T-helper 17 cell (primary cell): ENCODE measurements at places on chromosomes 7 and 10. TPM values are rescaled to one million over a fixed set of nuclear protein-coding genes. Genes with fewer than 3 reads are reported as not detected.
A peak's percentile ranks its signal among the peaks of the same experiment; 100 is the strongest.

GRCh38 chr7:130823060-130823459 is 89.1 kb upstream of the KLF14 start:
- H3K27ac ChIP-seq, result no peak overlapping the region
- H3K27me3 ChIP-seq, result peaks cover 13% of the 10 kb centered on the region

Gene FEZF1
- not detected for total RNA-seq

- H3K4me3 ChIP-seq, result no peak overlapping the region
- no peaks in the 10 kb centered on the region for H3K4me1 ChIP-seq
- peaks cover 55% of the 10 kb centered on the region for H3K27me3 ChIP-seq
- no peaks in the 10 kb centered on the region for H3K36me3 ChIP-seq
- H3K27ac ChIP-seq, result no peak overlapping the region
- no peak for DNase-seq
These were observed 54.9 kb downstream of the MET start for GRCh38 chr7:116726713-116727431.

DNA sequence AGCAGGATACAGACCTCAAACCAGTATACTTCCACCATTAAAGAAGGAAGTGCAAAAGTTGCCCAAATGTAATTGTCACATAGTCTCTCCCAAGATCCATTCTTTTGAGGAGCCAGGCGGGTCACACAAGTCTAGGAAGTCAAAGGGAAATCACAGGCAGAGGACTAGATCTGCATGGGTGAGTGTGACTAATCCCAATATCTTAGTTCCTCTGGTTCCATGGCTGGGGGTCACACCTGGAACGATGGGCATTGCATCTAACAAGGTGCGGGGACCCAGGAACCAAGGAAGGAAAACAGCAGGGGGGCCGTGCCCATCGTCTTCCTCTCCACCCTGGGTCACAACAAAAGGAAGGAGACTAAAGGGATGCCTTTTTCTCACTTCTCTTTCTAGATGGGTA is 1138.8 kb downstream of the XPNPEP1 start:
- no peak for DNase-seq
- H3K27me3 ChIP-seq, result no peaks in the 10 kb centered on the region
- no peaks in the 10 kb centered on the region for H3K4me1 ChIP-seq
- no peak overlapping the region for H3K4me3 ChIP-seq

DNA sequence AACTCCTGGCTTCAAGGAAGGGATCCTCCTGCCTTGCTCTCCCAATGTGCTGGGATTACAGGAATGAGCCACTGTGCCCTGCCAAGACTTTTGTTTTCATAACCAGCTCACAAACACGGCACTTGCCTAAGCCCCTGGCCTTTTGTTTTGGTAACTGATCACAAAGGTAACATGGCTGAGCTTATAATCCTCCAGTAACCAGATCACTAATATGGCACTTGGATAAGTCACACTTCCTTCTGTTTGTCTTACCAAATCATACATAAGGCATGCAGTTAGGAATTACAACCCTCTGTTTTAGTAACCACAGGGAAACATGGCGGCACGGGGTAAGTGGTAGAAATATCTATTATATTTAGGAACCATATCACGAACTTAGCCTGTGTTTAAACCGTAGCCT is 577.1 kb downstream of the CALN1 start:
- no peaks in the 10 kb centered on the region for H3K27me3 ChIP-seq
- no peaks in the 10 kb centered on the region for H3K36me3 ChIP-seq
- no peak overlapping the region for H3K4me3 ChIP-seq
- H3K27ac ChIP-seq, result no peak overlapping the region
- no peaks in the 10 kb centered on the region for H3K4me1 ChIP-seq

Gene MUC12
- 1.1 TPM for total RNA-seq

GRCh38 chr7:2019711-2020511 is 212.8 kb downstream of the MAD1L1 start:
- H3K4me3 ChIP-seq, result peak overlapping the region; percentile 69
- no peaks in the 10 kb centered on the region for H3K27me3 ChIP-seq
- H3K36me3 ChIP-seq, result no peaks in the 10 kb centered on the region
- H3K27ac ChIP-seq, result peak overlapping the region; percentile 39
- peak; percentile 24 for DNase-seq

DNA sequence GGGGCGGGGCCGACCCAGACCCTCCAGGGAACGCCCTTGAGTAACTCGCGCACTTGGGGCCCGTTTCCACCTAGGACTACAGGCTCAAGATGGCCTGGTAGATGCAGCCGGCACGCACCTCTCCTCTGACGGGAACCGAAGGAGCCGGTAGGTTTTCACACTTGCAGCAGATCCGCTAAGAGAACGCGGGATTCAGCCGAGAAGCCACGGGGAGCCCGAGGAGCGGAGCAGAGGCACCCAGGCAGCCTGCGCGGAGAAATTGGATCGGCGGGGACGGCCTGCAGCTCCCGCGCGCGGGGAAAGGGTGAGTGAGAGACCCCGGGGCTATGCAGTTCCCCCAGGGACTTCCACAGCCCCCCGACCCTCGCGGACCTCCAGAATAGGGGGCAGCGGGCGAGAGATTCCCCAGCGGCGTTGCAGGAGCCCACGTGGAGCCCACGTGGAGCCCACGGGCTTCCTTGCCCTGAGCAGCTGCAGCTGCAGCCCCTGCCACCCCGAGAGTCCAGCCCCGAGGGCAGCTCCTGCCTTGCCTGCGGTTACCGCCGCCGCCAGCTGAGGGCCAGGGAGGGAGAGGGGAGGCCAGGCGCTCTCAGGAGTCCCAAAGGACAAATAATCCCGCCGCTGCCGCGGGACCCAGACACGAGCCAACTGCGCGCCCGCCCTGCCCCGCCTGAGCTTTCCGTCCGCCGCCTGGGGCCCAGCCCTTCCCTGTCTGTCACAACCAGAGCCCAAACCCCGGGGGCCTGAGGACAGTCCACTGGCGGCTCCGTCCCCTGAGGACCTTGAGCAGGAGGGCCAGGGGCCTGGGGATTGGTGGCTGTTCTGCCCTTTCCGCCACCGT is 13.1 kb downstream of the IFT22 start:
- no peak for DNase-seq
- no peak overlapping the region for H3K27ac ChIP-seq
- H3K36me3 ChIP-seq, result peaks cover 3% of the 10 kb centered on the region
- peaks cover 3% of the 10 kb centered on the region for H3K4me1 ChIP-seq
- H3K4me3 ChIP-seq, result peak overlapping the region; percentile 91
- peaks cover 36% of the 10 kb centered on the region for H3K27me3 ChIP-seq

Gene SMKR1
- 0.77 TPM for total RNA-seq

Gene ZNF804B
- not detected for total RNA-seq

Gene TAF6
- total RNA-seq, result 45.3 TPM

Gene SPDYE2
- total RNA-seq, result 0.21 TPM

DNA sequence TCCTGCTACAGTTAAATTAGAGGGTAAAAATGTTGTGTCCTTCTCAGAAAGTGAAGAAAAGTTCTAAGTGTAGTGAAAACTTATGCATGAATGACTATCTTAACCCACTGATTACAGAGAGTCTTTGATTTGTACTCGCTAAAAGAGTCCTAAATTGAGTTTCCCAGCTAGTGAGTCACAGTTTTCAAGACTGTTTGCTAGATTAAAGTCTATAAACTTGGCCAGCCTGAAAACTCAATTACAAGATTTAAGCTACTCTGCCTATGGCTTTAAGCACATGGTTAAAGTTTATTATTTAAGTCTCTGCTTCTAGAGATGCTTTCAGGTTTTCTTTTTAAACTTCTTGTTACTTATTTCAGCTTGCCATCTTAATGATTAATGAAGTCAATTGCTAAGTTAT is 44.4 kb downstream of the MRPS24 start:
- no peak overlapping the region for H3K4me3 ChIP-seq
- peaks cover 79% of the 10 kb centered on the region for H3K27me3 ChIP-seq
- DNase-seq, result no peak
- peaks cover 2% of the 10 kb centered on the region for H3K36me3 ChIP-seq
- H3K27ac ChIP-seq, result no peak overlapping the region
- H3K4me1 ChIP-seq, result no peaks in the 10 kb centered on the region

GRCh38 chr10:60732198-60732806 is 46.0 kb upstream of the CDK1 start:
- H3K36me3 ChIP-seq, result peaks cover 5% of the 10 kb centered on the region
- H3K27ac ChIP-seq, result peak overlapping the region; percentile 99
- H3K4me1 ChIP-seq, result peaks cover 37% of the 10 kb centered on the region
- peak overlapping the region; percentile 98 for H3K4me3 ChIP-seq

Gene LUC7L2
- total RNA-seq, result 187 TPM

Gene CWF19L1
- 52.1 TPM for total RNA-seq

Gene CPA5
- total RNA-seq, result 2.5 TPM

DNA sequence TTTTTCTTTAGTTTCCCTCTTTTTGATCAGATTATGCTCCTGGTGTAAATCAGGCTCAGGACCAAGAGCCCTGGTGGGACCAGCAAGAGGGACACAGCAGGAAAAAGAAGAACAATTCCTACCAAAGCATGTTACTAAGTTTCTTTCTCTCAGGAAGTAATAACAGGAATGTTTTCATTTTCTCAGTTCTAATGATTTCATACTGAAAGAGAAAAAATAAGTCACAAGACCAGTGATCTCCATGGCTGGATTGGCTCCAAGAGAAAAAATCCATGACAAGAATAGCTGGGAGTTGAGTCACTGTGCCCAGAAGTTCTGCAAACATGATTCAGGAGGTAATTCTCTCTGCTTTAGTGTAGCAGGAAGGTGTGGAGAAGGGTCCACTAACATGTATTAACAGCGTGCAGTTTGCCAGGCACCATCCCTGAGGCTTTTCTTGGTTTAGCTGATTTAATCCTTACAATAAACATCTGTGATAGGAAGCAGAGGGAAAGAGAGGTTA is 23.8 kb upstream of the IFIT2 start:
- H3K36me3 ChIP-seq, result peaks cover 5% of the 10 kb centered on the region
- no peaks in the 10 kb centered on the region for H3K4me1 ChIP-seq
- peaks cover 20% of the 10 kb centered on the region for H3K27me3 ChIP-seq
- no peak for DNase-seq
- no peak overlapping the region for H3K27ac ChIP-seq

- no peaks in the 10 kb centered on the region for H3K36me3 ChIP-seq
- no peak overlapping the region for H3K27ac ChIP-seq
- no peak overlapping the region for H3K4me3 ChIP-seq
- H3K4me1 ChIP-seq, result no peaks in the 10 kb centered on the region
- DNase-seq, result no peak
- no peaks in the 10 kb centered on the region for H3K27me3 ChIP-seq
These were observed 865.9 kb downstream of the LRMDA start for GRCh38 chr10:76297358-76297757.

Gene PPP1R9A
- 0.02 TPM for total RNA-seq

GRCh38 chr10:11081408-11081807 is 63.7 kb downstream of the CELF2 start:
- H3K36me3 ChIP-seq, result no peaks in the 10 kb centered on the region
- no peak overlapping the region for H3K4me3 ChIP-seq
- H3K27me3 ChIP-seq, result peaks cover 33% of the 10 kb centered on the region
- DNase-seq, result no peak
- peaks cover 2% of the 10 kb centered on the region for H3K4me1 ChIP-seq

DNA sequence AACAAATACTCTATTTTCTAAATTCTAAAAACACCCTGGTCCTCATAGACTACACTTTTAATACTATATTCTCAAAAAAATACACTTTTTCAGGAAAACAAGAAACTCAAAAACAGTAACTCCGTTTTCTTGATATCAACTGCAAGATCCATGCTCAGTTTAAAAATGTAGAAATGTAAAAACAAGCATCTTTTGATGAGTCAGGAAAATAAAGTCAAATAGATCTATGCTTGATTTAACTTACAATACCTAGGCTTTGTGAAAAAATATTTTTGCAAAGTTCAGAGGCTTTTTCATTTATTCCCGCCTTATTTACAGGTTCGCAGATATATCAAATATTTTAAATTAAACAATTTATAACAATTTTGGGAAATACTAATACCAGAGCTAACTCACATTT is 33.6 kb downstream of the POT1 start:
- H3K4me3 ChIP-seq, result no peak overlapping the region
- peaks cover 9% of the 10 kb centered on the region for H3K36me3 ChIP-seq
- H3K27me3 ChIP-seq, result no peaks in the 10 kb centered on the region
- no peak for DNase-seq
- H3K27ac ChIP-seq, result no peak overlapping the region

DNA sequence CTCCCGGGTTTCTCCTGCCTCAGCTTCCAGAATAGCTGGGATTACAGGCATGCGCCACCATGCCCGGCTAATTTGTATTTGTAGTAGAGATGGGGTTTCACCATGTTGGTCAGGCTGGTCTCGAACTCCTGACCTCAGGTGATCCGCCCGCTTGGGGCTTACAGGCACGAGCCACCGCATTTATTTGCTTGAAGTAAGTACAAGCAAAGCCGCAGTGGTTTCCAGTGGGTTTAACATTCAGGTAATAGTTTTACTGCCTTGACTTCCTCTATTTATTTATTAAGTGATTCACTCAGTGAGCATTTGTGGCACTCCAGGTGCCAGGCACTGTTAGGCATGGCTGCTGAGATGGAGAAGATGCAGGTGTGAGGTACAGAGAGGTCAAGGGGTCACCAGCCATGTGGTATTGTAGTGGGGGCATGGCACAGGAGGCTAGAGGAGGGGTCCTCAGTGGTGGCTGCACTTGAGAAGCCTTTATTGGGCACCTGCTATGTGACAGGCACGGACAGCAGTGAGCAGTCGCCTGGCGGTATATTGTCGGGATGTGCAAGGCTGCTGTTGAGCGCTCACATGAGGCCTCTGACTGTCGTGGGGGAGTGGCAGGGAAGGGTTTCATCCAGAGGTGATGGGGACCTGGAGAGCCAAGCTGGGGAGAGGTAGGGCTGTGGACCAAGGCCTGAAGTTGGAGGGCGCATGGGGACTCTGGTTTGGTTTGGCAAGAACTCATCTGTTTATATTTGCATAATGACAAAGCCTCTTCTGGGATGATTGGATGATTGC is 54.9 kb downstream of the DOCK1 start:
- H3K27ac ChIP-seq, result no peak overlapping the region
- no peaks in the 10 kb centered on the region for H3K4me1 ChIP-seq
- H3K36me3 ChIP-seq, result no peaks in the 10 kb centered on the region
- H3K4me3 ChIP-seq, result no peak overlapping the region

GRCh38 chr10:89115876-89116627 is 91.1 kb downstream of the CH25H start:
- no peak overlapping the region for H3K4me3 ChIP-seq
- peaks cover 3% of the 10 kb centered on the region for H3K4me1 ChIP-seq
- DNase-seq, result no peak
- no peak overlapping the region for H3K27ac ChIP-seq
- no peaks in the 10 kb centered on the region for H3K36me3 ChIP-seq

DNA sequence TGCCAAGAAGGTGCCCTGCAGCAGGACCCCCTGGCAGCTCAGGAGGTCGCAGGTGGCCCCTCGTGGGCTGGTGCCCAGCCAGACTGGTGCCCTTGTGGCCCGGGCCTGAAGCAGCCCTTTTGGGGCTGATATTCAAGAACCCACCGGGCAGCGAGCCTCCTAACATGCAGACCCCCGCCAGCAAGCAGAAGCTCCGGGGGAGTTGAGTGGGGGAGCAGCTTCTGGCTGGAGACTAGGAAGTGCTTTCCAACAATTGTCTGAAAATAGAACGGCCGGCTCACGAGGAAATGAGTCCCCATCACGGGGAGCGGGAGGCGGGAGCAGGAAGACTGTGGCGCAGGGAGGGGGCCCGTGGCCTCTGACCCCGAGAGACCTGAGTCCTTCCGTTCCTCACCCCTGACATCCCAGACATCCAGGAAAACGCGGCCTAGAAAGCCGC is 9.5 kb upstream of the INTS1 start:
- no peaks in the 10 kb centered on the region for H3K27me3 ChIP-seq
- peak overlapping the region; percentile 24 for H3K27ac ChIP-seq
- DNase-seq, result no peak
- no peaks in the 10 kb centered on the region for H3K36me3 ChIP-seq
- peaks cover 9% of the 10 kb centered on the region for H3K4me1 ChIP-seq

Gene DEPP1
- 0.27 TPM for total RNA-seq

GRCh38 chr7:156635529-156636385 is 4.8 kb upstream of the RNF32 start:
- DNase-seq, result no peak
- peaks cover 6% of the 10 kb centered on the region for H3K4me1 ChIP-seq
- no peaks in the 10 kb centered on the region for H3K36me3 ChIP-seq
- no peak overlapping the region for H3K4me3 ChIP-seq
